ENCODE measurements at places on chromosomes 6 and 20.

- no peak for DNase-seq
These were observed 263.7 kb upstream of the ARID1B start for GRCh38 chr6:156513504-156513903.

DNA sequence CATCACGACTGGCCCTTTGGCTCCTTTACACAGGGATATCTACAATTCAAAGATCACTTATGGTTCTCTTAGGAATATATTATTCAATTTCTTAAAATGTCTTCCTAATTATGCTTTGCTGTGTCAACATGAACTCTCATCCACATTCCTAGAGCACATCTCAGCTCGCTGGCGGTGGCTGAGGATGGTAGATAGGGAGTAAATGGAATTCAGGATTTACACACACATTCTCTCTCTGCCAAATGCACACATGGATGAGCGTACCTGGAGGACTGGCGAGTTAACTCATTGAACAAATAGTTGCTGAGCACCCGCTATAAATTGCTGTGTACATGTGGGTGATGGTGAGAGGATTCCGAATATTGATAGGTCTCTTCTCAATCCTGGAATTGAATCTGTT is 4.8 kb upstream of the MRPS10 start:
- no peak for DNase-seq

- DNase-seq: no peak
These were observed 5.2 kb upstream of the C20orf203 start for GRCh38 chr20:32678948-32679347.

- no peak for DNase-seq
These were observed 165.4 kb upstream of the CITED2 start for GRCh38 chr6:139539852-139540251.
